HS-5 (cell line): ENCODE measurements at places on chromosomes 3 and 15.

- no peak for DNase-seq
These were observed 39.9 kb downstream of the RAB6B start for GRCh38 chr3:133855772-133856171.

DNA sequence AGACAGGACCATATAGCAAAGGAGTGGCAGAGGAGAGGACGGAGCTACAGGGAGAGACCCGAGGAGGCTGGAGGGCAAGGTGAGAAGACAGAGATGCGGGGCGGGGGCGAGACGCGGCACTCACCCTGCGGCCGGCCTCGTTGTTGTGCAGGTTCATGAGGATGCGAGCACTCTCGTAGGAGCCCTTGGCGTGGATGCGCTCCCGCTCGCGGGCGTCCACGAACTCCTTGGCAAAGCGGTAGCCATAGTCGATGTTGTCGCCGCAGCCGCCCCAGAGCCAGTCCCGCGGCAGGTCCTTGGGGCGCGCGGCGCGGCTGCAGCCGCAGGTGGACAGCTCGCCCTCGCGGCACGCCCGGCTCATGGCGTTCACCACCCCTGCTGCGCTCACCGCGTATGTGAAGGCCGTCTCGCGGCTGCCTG is 12.9 kb downstream of the WNT5A start:
- no peak for DNase-seq

DNA sequence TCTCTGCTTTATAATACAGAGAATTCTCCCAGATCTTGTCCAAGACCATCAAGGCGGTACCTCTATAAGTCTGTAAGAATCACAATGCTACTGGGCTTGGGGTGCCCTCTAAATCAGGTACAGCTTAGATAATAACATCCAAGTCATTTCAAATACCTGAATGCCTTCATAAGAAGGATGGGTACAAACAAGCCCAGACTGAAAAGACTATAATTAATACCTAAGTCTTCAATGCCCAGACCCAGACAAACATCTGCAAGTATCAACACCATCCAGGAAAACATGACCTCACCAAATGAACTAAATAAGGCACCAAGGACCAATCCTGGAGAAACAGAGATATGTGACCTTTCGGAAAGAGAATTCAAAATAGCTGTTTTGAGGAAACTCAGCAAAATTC is 65.9 kb downstream of the ZMAT3 start:
- DNase-seq = no peak

DNA sequence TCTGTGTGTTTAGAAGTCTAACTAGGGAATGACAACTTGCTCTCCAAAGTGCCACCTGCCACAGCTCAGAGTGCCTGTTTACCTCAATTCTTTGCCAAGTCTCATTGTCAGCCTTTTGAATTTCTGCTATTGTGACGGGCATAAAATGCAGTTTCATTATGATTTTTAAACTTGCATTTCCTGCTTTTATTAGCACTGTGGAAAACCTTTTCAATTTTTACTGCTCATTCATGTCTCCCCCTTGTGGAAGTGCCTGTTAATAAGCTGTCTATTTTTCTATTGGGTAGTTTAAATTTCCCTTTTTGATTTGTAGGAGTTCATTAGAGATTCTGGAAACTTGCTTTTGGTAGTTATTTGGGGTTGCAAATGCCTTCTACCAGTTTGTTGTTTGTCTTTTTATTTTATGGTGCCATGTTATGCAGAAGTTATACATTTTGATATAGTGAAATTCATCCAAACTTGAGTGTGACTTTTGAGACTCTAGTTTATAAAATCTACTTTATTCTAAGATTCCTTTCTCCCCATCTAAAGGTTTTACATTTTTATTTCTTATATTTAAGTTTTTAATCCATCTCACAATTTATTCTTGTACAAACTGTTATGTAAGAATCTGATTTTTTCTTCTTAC is 53.9 kb upstream of the FRMD4B start:
- no peak for DNase-seq

DNA sequence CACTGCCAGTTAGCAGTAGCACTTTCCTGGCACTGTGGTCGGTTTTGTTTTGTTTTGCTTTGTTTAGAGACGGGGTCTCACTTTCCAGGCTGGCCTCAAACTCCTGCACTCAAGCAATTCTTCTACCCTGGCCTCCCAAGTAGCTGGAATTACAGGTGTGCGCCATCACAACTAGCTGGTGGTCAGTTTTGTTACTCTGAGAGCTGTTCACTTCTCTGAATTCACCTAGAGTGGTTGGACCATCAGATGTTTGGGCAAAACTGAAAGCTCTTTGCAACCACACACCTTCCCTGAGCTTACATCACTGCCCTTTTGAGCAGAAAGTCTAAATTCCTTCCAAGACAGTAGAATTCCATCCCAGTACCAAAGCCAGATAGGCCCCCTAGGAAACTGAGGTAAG is 22.6 kb downstream of the CLDN18 start:
- DNase-seq = no peak

DNA sequence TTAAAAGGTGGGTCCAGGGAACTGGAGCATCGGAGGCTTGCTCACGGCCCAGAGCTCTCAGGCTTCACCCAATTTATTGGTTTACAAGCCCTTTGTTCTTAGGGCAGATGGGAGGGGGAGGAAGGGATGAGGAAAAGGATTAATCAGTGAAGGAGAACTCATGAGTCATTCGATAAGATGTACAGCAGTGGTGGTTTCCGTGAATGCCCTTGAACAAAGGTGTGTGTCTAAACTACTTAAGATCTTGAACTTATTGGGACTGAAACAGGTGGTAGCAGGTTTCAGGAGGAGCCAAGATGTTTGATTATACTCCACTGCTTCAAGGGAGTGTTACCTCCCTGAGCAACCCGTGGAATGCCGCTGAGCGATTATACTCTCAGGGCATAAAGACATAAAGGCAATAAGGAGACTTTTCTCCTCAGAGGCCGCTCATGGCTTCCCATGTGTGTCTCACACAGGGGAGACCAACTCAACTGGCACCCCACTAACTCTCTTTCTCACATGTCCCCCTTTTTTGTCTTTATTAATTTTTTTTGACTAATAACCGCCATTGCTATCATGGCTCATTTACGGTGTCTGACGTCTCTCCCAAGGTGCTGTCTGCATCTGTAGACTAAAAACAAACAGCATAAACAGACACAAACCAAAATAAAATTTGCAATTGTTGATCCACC is 17.3 kb upstream of the SLC28A2 start:
- no peak for DNase-seq

DNA sequence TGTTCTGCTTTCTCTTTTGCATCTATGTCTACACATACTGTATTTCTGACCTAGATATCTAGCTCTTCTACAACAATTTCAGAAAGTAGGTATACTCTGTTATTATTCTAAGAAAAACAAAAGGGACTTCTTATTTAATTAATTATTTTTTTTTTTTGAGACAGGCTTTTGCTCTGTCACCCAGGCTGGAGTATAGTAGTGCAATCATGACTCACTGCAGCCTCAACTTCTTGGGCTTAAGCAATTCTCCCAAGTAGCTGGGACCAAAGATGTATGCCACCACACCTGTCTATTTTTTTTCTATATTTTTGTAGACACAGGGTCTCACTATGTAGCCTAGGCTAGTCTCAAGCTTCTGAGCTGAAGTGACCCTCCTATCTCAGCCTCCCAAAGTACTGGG is 130.6 kb downstream of the MBNL1 start:
- no peak for DNase-seq

- no peak for DNase-seq
These were observed 221.7 kb upstream of the TBC1D5 start for GRCh38 chr3:17964108-17964507.

DNA sequence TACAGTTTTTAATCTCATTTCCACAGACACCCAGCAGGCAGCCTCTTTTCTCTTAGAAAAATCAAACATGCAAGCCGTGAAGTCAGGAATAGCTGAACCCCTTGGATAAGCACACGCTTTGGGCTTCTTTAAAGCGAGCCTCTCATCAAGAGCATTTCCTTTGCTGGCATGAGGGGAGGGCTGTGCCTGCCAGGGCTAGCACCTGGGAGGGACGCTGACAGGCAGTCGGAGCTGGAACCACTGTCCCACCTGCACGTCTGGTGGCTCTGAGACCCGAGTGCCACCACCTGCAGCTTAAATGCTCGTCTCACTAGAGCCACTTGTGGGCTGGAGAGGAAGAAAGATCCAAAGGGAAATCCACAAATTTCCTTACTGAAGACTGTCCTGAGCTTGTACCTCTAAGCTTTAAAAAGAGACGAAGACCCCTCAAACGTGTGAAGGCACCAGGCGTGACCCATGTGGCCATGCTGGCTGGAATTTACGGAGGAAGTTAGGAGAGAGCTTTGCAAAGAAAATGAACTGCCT is 9.4 kb downstream of the MAP6D1 start:
- no peak for DNase-seq

DNA sequence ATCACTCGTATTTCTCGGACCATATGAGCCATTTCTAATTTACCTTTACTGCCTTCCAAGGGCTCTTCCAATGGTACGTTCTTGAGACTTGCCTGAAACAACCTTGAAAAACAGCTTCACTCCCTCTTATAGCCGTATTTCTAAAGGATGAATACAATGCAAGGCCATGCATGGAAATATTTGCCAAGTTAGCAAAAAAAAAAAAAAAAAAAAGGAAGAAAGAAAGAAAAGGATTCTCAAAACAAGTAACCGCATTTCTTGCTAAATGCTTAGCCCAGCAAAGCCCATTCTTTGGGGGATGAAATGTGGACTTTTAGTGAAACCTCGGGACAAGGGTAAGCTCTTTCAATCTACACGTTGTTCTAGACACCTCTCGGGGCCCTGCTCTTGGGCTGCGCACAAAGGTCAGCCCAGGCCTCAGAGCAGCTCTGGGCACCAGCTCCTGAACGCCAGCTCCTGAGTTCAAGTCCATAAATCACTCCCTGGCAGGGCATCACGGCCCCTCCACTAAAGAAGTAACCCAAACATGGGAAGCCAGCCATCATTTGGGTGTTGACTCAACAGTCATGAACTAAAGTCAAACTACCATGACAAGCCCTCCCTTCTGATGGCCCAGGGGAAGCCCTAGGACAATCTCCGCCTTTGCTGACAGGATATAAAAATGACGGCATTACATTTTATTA is 132.7 kb downstream of the ADAMTS17 start:
- DNase-seq = no peak

DNA sequence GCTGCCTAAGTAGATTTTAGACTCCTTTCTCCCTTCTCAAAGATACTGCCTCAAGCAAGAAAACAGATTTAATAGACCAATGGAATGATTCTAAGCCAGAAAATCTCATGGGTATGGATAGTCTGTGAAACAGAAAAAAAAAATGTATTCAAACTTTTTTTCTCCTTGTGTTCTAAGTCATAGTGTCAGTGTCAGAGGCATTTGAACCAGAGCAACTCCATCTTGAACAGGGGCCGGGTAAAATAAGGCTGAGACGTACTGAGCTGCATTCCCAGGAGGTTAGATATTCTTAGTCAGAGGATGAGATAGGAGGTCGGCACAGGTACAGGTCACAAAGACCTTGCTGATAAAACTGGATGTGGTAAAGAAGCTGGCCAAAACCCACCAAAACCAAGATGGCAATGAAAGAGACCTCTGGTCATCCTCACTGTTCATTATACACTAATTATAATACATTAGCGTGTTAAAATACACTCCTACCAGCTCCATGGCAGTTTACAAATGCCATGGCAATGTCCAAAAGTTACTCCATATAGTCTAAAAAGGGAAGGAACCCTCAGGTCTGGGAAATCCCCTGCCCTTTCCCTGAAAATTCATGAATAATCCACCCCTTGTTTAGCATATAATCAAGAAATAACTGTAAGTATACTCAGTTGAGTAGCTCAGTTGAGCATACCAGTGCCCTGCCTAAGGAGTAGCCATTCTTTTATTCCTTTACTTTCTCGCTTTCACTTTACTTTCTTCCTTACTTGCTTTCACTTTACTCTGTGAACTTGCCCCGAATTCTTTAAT is 72.8 kb upstream of the GOLGA8B start:
- DNase-seq = no peak

DNA sequence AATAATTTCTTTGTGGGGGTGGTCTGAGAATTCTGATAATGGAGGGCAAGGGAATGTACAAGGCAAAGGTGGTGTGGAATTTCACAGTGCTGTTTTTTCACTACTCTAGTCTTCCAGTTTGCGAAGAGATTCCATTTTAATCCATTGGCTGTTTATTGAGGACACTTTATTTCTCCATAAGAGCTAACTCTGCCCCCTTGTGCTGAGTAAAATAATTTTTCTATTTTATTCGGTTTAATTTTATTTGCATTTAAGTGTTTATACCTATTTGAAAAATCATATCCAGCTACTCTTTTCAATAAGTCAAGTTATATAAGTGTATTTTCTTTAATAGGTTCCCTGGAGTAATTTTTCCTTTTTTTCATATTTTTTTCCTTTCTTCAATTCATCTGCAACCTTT is 840.1 kb downstream of the TUSC7 start:
- no peak for DNase-seq

DNA sequence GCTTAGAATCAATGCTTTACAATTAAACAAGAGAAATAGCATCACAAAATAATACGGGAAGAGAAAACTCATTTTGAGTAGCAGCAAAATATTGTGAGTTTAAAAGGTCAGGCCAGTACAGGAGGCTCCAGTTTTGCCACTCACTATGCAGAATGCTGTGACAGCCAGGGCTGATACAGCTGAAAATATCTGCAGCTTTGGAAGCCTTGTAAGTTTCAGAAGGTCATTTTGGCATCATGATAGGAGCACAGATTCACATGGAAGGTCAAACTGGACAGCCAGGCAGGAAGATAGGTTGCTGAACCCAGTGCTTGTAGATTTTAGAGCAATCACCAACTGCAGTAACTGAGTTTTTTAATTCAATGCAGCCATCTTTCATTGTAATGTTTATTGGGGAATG is 14.1 kb downstream of the MBNL1 start:
- no peak for DNase-seq

- no peak for DNase-seq
These were observed 38.2 kb downstream of the SHQ1 start for GRCh38 chr3:72810063-72810462.

- no peak for DNase-seq
These were observed 8.2 kb downstream of the CHST14 start for GRCh38 chr15:40479024-40479423.

- DNase-seq = no peak
These were observed 451.1 kb upstream of the ATP11B start for GRCh38 chr3:182342252-182342651.

DNA sequence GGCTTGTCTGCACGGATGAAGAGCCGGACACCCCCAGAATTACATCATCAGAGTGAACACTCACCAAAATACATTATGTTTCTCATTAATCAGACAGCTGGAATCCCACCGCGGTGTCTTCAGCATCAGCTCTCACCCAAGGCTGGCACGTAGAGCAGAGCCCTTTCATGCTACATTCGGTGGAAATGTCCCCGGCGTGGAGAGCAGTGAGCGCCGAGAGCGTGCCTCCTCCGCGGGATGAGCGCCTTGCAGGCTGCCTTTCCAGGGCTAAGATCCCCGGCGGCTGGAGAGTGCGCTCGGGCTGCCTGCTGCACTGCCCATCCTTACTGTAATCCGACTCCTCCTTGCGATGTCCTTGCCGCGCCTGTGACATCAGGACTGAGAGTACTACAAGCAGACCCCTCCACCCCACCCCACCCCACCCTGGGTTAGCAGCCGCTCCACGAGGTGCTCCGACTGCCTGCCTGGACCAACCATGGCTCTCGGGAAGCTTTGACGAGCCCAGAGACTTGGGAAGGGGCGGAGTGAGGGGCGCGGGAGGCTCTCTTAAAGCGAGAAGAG is at the start of gene ZNF385D:
Gene ZNF385D, minus strand, starts transcription at position 380 of the 561 bp plus-strand sequence. Its CDS starts 294 bp downstream, at position 86.
- DNase-seq = no peak

- DNase-seq = peak; percentile 2
These were observed 347.6 kb upstream of the RARB start for GRCh38 chr3:25080461-25080860.

GRCh38 chr15:89665449-89666181 is 10.3 kb upstream of the KIF7 start:
- no peak for DNase-seq

- DNase-seq = no peak
These were observed 2.7 kb upstream of the APPL1 start for GRCh38 chr3:57224856-57225255.

GRCh38 chr3:12193485-12194165 is 34.9 kb upstream of the TIMP4 start:
- peak; percentile 98 for DNase-seq
